Brain pericyte (primary cell): ENCODE measurements at places on chromosomes 2 and 18.

- no peak for DNase-seq
These were observed 90.7 kb upstream of the TFPI start for GRCh38 chr2:187644981-187645380.

GRCh38 chr2:69175790-69176715 lies 163.1 kb downstream of the ANTXR1 start:
- no peak for DNase-seq

DNA sequence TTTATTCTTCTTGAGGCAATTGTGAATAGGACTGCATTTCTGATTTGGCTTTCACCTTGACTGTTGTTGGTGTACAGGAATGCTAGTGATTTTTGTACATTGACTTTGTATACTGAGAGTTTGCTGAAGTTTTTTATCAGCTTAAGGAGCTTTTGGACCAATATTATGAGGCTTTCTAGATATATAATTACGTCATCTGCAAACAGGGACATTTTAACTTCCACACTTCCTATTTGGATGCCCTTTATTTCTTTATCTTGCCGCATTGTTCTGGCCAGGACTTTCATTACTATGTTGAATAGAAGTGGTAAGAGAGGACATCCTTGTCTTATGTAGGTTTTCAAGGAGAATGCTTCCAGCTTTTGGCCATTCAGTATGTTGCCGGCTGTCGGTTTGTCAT lies 425.4 kb upstream of the CHAC2 start:
- no peak for DNase-seq

DNA sequence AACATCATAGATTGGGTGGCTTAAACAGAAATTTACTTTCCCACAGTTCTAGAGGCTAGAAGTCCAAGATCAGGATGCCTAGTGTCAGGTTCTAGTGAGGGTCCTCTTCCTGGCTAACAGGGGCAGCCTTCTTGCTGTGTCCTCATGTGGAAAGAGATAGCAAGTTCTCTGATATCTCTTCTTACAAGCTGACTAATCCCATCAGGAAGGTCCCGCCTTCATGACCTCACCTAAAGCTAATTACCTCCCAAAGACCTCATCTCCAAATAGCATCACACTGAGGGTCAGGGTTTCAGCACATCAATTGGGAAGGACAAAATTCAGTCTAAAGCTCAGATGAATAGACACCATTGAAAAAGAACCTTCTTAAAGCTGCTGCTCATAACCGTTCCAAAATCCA lies 22.9 kb downstream of the ACVR1 start:
- no peak for DNase-seq

DNA sequence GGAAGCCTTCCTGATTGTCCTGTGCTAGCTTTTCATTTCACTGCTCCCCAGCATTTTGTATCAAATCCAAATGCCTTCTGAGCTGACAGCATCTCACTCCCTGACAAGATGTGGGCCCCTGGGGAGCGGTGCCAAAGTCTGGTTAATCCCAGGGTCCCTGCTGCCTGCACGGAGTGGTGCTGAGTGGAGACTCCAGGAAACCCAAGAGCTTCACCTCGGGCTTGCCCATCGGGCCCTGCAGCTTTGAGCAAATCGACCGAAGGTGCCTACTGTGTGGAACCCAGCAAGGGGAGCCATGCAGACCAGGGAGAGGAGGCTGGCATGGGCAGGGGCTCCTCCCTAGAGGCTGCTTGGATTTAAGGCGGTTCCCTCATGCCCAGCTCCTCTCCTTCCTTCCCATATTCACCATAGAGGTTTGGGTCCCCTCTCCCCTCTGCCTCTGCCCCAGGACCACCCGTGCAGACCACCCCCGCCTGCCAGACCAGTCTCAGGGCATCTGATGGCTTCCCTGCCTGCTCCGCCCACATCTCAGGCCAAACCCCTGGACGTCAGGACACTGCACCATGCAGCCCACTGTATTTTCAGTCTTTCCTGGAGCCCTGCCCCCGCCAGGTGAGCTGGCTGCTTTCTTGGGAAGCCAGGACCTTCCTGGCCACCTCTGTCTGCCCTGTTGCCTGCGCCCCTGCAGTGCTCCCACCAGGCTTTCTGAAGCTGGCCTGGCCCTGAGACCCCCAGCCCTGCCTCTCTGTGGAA lies 37.8 kb downstream of the RRM2 start:
- no peak for DNase-seq

GRCh38 chr18:31102025-31102684 lies at the start of gene DSC2:
Gene DSC2 (minus strand): TSS chr18:31102421. CDS start chr18:31101971, 450 bp downstream.
- no peak for DNase-seq

DNA sequence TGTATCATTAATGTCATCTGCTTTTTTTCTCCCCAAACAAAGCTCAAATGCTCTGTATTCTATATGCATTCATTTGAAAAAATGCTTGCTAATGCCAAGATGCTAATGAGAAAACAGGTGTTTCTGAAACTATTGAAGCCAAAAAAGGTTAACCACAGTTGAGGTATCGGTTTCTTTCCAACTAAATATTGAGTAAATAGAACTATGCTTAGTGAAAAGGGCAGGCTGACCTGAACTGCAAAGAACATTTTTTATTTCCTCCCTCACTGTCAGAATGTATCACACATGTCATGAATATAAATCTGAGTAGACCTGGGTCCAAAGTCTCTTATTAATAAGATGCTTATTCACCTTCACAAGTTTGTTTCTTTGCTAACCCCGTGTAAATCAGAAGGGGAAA lies 866.6 kb downstream of the CPS1 start:
- DNase-seq, result no peak

- no peak for DNase-seq
These were observed 370.7 kb upstream of the CYRIA start for GRCh38 chr2:17036361-17036760.

GRCh38 chr2:233828546-233829192 lies 25.7 kb downstream of the HJURP start:
- no peak for DNase-seq

DNA sequence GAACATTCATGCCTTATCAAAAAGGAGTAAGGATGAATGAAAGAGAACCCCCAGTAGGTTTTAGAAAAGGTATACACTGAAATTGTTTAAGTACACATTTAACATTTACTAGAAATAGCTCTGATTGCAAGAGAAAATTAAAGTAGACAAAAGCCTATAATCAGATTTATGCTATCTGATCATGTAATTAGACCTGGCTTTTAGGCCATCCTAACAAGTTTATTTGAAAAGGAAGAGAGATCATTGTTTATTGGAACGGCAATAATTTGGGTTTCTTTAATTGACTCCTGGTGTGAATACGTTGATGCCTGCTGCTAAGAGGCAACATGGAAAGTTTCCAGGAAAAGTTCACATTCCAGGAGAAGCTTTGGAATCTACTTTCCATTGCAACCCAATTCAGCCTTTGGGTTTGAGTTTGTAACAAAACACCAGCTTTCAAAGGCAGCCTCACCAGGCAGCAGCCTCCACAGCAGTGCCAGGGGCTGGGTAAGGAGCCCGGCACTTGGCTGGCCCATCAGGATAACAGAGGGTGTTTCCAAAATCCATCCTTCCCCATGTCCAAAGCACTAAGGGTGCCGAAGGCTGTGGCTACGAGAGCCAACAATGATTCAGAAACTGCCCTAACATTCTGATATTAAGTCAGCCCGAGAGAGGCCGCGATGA lies 18.0 kb downstream of the FZD7 start:
- no peak for DNase-seq

DNA sequence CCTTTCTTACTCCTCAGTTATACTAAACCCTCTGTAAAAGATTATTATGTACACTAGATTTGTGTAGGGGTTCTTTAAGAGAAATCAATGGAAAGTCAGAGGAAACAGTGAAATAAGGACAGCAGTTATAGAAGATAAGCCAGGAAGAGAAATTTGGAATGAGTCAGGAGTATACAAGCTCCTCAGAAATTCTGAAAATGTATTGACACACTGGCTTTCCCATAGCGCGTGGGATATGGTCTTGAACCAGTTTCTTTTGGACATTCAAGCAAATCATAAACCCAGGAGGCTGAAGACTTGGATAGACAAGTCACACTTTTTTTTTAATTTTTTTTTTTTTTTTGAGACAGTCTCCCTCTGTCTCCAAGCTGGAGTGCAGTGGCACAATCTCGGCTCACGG lies 316.1 kb upstream of the MMADHC start:
- no peak for DNase-seq

GRCh38 chr2:64826703-64827102 lies 162.5 kb upstream of the SLC1A4 start:
- DNase-seq, result no peak

- no peak for DNase-seq
These were observed 12.8 kb downstream of the RBFA start for GRCh38 chr18:80046961-80047541.
